NCI-H1105 (cell line): ENCODE measurements at places on chromosomes 1 and 21.
A peak's percentile ranks its signal among the peaks of the same experiment; 100 is the strongest.

- no peak for DNase-seq
Observed at GRCh38 chr1:202959276-202959620, 1.1 kb upstream of the ADIPOR1 start.

- DNase-seq, result no peak
Observed at GRCh38 chr1:234926559-234927311, 201.9 kb downstream of the TOMM20 start.

- DNase-seq, result peak; percentile 27
Observed at GRCh38 chr1:18581420-18581880, 49.2 kb upstream of the PAX7 start.

DNA sequence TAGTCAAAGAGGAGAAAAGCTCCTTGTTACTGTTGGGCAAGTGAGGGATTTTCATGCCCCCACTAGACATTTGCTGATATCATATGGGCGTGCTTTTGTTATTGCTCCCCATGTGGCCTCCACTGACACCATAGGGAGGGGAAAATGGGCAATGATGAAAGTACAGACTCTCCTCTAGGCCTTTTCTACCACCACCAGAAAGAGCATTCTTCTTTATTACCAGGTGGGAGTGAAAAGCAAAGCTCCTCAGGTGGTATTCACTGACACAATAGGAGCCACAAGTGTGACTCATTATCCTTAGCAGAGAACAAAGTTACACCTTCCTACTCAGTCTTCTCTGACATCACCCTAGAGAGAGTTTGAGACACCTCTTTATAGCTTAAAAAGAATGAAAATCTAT is 667.1 kb downstream of the LTN1 start:
- DNase-seq, result no peak

DNA sequence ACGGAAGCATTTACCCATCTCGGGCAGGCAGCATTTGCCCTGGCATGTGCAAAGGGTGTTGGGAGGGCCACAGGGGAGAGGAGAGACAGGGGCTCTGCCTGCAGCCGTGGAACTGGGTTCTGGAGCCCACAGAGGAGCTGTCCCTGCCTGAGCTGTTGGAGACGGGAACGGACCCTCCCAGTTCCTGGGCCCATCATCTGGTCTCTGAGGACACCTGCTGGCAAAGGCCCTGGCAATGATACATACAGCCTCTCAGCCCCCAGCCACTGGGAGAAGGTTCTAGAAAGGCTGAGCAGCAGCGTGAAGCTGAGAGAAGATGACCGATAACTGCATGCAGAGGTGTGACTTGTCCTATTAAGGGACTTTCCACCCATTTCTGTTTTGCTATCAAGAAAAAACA is 31.4 kb downstream of the FAAP20 start:
- DNase-seq, result no peak

DNA sequence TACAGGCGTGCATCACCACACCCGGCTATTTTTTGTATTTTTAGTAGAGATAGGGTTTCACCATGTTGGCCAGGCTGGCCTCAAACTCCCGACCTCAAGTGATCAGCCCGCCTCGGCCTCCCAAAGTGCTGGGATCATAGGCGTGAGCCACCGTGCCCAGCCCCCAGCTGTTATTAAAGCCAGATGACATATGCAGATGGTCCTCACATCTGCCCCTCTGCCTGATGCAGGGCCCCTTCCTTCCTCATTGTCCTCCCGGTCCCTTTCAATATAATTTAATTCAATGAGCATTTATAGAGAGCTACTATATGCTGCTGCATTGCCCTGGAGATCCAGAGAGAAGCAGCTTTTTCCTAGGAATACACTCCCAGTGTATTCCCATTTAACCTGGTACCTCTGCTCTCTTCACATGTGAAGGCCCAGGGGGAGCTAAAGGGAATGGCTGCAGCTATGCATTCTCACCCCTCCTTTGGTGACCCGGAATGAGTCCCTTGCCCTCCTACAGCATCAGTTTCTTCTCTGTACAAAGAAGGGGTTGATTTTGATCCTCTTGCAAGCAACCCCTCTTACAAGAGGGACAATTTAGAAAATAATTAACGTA is 55.6 kb downstream of the L1TD1 start:
- no peak for DNase-seq

DNA sequence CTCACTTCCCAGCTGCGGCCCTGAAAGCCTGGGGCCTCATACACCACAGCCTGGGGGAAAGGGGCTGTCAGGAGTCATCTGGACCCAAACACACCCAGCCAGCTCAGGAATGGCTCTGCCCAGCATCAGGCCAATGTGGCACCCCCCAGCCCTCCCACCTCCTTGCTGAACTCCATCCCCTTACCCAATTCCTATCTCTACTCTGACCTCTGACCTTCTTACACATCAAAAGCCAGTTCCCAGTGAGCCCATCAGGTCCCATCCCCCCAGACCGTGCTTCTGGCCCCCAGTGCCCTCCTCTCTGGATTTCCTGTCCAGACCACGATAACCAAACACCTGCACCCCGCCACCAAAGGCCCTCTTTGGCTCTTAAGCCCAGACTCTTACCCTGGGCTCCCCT is 16.3 kb downstream of the CRYBG2 start:
- DNase-seq, result no peak

- no peak for DNase-seq
Observed at GRCh38 chr21:25569084-25569483, 38.2 kb downstream of the MRPL39 start.

- DNase-seq, result peak; percentile 44
Observed at GRCh38 chr1:41416552-41417334, 55.5 kb downstream of the FOXO6 start.

DNA sequence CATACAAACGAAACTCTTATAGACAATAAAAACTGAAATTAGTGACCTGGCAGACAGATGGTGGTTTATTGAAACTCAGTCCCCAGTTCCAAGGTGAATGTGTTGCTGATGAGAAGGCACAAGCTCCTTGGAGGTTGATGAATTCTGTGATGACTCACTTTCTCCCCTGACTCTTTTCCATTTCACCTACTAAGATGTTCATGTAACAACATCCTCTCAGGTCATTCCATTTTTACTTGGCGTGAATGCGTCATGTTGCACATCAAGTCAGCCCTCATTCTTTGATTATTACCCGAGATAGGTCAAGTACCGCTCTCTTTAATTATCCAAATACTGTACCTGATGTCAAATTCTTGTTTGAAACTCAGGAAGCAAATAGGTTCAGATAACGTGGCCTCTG is 10.1 kb upstream of the IL10RB start:
- no peak for DNase-seq

DNA sequence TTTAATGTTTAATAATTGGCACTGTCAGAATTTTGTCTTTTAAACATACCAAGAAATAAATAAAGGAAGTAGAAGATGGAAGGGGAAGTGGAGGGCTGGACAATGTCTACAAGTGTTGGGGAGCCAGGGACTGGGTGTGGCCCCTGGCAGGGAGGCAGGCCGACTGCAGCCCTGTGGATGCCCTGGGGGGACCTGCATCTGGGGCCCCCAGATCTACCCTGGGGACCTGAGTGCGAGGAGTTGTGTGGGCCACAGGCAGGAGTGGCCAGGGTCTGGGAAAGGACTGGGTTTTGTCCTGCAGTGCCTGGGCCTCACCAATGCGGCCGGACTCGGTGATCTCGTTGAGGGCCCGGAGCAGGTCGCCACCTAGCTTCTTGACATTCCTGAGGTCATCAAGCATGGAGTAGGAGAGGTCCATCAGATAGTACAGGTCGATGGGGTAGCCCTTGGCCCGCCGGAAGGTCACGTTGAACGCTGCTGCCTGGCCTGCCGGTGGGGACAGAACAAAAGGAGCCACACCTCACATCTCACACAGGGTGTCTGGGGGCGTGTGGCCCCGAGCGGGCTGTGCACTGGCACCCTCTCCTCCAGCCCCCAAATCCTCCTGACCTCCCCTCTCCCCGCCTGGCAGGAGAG is 17.5 kb downstream of the ITGB2 start:
- no peak for DNase-seq

DNA sequence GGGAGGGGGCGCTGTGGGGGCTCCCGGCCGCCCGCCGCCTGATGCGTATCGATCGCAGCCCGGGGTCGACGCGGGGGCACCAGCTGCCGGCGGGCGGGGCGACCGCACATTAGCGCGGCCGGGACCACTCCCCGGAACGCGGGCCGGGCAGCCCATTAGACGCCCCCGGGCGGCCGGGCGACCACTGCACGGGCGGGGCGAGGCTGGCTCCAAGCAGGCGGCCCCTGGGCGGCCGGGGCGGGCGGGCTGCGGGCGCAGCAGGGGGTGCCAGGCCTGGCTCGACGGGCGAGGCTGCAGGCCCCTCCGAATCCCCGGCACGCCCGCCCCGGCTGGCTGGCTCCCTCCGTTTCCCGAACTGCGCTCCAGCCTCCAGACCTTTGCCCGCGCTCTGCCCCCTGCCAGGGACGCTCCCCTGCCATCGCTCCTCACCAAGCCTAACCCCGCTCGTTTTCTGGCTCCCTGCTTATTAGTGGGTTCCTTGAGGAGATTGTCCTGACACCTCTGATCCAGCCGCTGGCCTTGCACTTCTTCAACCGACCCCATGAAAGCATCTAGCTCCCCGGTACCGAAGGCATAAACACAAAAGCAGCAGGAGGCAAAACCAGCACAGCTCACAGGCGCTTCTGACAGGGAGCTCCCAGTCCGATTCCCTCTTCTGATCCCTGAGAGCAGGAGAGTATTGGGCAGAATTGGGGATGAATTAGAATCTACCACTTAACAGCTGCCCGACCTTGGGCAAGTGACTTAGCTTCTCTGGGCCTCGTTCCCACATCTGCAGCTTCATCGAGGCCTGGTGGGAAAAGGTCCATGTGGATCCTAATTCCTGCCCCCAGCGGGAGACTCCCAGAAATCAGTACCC is 92.6 kb upstream of the CASZ1 start:
- no peak for DNase-seq

DNA sequence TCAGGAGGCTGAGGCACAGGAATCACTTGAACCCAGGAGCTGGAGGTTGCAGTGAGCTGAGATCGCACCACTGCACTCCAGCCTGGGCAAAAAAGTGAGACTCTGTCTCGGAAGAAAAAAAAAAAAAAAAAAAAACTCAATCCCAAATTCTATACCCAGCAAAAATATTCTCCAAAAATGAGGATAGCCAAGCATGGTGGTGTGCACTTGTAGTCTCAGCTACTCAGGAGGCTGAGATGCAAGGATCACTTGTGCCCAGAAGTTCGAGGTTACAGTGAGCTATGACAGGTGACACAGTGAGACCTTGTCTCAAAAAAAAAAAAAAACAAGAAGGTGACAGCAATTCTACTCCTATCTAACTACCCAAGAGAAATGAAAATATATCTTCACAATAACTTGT is 6.4 kb downstream of the TMEM50B start:
- DNase-seq, result no peak

GRCh38 chr1:105678334-105678733 is 1378.1 kb upstream of the PRMT6 start:
- DNase-seq, result no peak

GRCh38 chr1:15489052-15489736 is 13.3 kb downstream of the CELA2B start:
- DNase-seq, result peak; percentile 58

GRCh38 chr1:150789396-150789795 is 18.7 kb downstream of the CTSK start:
- DNase-seq, result no peak

DNA sequence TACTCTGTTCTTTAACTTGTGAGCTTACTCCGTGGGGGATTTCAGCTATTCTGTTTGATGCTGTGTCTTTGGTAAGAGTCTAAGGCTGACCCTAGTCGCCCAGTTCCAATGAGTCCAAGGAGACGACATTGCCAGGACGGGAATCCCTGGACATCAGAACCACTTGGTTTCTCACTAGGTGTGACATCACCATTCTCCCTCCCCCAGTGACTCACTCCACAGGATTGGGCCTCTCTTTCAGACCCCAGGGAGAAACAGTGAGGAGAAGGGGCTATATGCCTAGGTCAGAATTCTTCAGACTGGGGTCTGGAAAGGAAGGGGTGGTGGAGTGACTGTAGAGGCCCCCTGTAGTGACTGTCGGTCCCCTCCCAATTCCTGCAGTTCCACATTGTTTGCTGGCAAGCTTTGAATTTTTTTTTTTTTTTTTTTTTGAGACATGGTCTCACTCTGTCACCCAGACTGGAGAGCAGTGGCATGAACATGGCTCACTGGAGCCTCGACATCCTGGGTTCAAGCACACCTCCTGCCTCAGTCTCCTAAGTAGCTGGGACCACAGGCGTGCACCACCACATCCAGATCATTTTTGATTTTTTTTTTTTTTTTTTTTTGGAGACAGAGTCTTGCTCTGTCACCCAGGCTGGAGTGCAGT is 21.3 kb downstream of the ALPL start:
- DNase-seq, result no peak

DNA sequence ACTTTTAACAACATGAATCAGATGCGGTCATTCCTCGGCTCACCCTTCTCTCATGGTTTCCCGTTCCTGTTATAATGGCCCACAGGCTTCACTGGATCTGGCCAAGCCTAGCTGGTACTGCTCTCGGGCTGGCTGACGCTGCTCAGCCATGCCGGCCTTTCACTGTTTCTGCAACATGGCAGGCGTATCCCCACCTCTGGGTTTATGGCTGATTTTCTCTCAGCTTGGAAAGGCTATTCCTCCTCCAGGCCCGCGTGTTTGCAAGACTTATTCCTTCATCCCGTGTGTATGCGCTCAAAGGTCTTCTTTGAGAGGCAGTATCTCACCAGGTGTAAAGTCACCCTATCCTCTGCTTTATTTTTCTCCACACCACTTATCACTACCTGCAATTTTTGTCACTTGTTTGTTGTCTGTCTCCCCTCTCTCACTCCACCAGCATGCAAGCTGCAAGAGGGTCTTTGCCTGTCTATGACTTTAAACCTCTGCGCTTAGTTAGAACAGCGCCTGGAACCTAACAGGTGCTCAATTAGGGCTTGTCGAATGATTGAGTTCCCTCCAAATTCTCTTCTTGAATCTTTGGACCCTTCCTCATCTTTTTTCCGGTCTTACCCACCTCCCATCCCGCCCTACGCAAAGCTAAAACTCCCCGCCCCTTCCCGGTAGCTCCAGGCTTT is 491 bp upstream of the RAP1A start:
- DNase-seq, result no peak

GRCh38 chr21:14862794-14863720 is 201.7 kb downstream of the NRIP1 start:
- no peak for DNase-seq

- no peak for DNase-seq
Observed at GRCh38 chr1:100773444-100773843, 53.9 kb downstream of the VCAM1 start.

GRCh38 chr1:113760102-113761080 is 1.1 kb upstream of the PHTF1 start:
- no peak for DNase-seq

- no peak for DNase-seq
Observed at GRCh38 chr1:51488372-51489050, 30.6 kb downstream of the EPS15 start.

DNA sequence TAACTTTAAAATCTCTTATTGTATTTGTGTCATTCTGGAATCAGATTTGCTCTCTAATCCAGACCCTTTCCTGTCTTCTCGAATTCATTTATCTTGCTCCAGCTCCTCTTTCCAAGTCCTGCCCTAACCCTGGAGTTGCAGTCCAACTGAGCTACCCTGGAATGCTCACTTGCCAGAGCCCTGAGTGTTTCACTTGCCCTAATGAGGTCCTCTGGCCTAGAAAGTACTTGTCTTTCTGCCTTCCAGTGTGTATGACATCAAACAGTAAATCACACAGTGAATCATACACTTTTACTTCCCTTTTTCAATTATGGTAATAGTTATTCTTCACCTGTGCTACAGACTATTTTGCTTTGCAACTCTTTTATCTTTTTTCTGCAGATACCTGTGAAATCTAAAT is 96.9 kb downstream of the NEK7 start:
- no peak for DNase-seq
